ENCODE measurements at places on chromosomes 1 and 21.

DNA sequence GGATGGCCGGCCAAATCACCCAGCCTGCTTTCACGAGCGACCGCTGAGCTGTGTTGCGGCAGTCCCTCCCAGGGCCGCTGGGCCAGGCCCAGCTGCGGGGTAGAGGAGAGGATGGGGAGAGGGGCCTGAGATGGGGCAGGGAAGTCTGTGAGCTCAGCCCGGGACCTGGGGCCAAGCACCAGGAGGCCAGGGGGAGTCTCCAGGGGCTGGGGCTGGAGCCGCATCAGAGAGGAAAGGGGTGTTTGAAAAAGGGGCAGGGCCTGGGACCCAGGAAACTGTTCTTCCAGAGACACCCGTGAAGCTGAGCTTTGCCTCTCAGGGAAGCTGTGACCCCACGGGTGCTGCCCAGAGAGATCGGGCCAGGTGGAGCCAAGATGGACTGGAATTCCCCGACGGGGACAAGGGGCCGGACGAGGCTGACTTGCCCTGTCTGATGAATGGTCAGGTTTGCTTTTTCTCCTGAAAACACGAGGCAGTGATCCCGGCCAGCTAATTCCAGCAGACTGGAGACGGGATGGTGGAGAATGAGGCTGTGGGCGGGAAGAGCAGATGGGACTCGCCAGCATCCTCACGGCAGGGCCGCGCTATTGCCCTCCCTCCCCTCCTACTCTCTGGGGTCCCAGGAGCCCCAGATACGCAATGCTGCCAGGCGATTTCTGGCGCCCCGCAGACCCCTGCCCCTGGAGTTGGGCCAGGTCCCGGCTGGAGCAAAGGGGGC is 40.3 kb upstream of the COL18A1 start:
- DNase-seq, result no peak

- no peak for DNase-seq
Measured at GRCh38 chr21:43825936-43826622, 36.7 kb downstream of the RRP1 start.

DNA sequence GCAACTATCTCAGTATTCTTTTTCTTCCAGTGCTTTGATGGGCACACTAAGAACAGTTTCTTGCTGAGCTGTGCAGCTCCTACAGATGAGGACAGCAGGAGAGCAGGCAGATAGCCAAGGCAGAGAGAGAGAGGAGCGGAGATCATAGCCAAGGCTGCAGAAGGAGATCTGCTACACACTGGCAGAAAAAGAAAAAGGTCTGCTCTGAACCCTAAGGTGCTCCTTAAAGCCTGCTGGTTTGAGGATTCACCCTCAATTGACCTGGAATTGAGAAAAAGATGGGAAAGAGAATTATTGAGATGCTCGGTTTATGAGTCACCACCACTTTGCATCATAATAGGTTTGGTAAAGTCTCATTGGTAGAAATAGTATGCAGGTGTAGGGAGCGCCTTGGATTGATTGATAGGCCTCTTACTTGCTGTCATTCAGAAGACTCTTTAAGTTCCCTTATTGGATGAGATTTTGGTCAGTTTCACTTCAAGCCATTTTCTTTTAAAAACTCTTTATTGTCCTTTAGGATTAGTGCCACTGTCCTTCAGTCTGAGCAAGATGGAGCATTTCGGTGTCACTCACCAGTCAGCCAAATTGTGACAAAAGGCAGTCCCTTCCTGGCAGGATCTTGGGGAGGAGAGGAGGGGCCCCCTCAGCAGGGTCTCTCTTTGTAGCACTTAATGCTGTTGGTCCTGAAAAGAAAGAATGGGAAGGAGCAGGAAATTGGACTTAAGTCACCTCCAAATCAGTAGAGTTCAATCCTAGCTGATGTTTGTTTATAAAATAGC is 685.0 kb downstream of the ADGRL2 start:
- DNase-seq, result no peak

DNA sequence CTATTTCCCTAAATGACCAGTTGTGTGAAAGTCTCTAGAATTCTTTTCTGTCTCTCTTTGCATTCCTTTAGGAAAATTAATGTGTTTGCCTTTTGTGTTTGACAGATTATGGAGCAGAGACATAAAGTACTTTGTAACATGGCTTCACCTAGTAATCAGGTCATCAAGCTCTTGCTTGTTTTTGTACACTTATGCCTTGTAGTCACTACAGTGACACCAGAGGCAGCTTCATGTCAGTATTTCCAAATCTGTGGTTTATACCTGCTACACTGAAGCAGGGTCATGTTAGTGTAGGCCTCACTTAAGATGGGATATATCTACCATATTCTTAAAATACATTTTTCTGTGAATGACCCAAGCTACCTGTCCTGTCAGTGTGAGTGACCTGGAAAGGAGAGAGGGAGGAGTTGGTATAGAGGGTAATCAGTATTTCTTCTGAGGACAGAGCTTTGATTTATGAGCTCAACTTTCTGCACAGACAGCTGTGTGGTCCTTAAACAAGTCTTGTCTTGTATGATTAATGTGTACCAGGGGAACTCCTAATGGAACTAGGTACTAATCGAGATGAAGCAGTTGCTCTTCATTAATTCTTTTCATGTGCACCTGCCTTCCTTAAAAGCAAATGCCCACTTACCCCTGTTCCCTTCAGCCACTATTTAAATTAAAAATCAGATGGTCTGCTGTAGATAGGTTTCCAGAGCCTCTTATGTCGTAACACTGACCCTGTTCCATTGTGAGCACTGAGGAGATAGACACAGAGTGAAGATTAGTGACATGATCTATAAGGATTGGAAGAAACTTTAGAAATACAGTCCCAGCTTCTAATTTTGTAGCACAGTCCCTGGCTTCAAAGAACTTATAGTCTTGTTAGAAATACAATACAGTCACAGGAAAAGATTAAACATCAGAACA is 45.7 kb downstream of the MACO1 start:
- DNase-seq, result no peak

DNA sequence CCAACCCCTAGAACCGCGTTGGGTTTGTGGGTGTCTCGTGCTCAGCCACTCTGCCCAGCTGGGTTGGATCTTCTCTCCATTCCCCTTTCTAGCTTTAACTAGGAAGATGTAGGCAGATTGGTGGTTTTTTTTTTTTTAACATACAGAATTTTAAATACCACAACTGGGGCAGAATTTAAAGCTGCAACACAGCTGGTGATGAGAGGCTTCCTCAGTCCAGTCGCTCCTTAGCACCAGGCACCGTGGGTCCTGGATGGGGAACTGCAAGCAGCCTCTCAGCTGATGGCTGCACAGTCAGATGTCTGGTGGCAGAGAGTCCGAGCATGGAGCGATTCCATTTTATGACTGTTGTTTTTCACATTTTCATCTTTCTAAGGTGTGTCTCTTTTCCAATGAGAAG is 18.7 kb downstream of the TFF3 start:
- no peak for DNase-seq

- no peak for DNase-seq
Measured at GRCh38 chr1:242468784-242469183, 55.7 kb downstream of the PLD5 start.

GRCh38 chr1:194292966-194293365 is 1106.6 kb upstream of the B3GALT2 start:
- DNase-seq, result no peak

DNA sequence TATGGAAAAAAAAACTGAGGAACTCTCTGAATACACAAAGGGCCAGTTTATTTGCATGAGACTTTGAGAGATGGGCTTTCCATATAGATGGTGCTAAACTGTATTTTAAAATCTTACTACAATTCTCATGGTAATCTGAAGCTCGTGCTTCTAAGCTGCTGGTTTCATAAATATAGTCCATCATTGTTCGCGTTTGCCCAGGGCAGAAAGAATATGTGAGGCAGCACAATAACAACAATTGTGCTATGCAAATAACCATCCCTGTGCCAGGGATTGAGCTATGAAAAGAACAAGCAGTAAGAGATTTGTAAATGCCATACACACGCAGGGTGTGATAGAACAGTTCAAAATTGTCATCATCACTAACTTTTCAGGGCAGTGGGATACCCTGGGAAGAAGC is 4.9 kb upstream of the EPS15 start:
- DNase-seq, result no peak

DNA sequence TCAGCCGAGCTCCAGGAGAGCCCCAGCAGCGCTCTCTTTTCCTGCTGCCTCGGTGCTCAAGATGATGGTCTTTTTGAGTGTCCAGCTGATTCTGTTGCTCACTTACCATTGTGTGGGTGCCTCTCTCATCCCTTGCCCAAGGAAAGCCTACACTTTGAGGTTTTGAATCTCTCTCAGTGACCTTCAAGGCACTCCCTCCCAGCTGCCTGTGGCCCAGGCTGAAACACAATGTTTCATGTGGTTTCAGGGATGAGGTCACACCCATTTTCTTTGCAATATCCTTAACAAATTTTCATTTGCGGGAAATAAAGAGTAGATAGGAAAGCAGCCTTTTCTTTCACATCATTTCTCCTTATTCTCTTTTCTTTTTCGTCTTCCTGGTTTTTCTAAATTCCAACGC is 12.6 kb upstream of the MRPS14 start:
- DNase-seq, result no peak

- no peak for DNase-seq
Measured at GRCh38 chr1:60732977-60733401, 349.4 kb upstream of the NFIA start.

DNA sequence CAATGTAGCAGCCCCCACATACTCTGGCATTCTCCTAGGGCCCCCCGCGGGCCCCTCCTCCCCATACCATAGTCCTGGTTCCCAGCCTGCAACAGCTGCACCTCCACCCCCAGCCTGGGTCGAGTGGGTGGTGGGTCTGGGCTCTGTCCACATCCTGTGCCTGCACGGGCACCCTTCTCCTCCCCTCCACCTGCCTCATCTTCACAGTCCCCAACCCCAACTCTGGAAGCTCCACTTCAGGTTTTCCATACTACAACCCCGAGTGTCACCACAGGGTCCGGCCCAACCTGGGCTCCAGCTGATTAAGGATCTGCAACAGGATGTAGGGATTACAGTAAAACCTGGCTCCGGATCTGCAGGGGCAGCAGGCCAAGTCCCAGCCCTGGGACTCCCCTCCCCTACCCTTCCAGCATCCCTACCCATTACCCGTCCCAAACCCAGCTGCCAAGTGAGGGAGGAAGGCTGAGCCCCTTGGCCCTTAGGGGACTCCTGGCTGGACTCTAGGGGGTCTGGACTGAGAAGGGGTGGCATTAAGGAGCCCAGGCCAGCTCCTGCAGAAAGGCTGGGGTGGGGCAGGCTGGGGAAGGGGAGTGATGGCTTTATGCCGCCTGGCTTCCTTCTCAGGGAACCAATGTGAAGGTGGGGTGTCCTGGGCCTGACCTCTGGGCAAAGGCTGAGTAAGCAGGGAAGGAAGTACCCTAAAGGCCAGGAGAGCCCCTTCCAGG is 116.8 kb downstream of the CASZ1 start:
- no peak for DNase-seq

GRCh38 chr1:77057994-77058585 is 161.1 kb downstream of the PIGK start:
- DNase-seq, result no peak

DNA sequence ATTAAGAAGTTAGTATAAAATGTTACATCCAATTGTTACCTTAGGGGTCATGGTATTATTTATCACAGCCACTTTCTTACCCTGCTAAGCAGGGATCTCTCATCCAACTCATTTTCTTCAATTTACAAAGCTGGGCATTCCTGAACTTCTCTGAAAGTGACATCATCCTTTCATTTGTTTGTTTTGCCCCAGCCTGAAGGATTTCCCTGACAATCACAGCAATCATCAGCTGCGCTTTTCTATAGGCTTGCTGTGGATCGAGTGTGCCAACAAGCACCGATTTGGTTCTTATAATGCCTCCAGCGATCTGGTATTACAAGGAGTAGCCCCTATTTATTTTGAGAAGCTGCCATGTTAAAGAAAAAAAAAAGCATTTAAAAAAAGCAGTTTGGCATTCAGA is 240.2 kb downstream of the USH2A start:
- DNase-seq, result no peak

DNA sequence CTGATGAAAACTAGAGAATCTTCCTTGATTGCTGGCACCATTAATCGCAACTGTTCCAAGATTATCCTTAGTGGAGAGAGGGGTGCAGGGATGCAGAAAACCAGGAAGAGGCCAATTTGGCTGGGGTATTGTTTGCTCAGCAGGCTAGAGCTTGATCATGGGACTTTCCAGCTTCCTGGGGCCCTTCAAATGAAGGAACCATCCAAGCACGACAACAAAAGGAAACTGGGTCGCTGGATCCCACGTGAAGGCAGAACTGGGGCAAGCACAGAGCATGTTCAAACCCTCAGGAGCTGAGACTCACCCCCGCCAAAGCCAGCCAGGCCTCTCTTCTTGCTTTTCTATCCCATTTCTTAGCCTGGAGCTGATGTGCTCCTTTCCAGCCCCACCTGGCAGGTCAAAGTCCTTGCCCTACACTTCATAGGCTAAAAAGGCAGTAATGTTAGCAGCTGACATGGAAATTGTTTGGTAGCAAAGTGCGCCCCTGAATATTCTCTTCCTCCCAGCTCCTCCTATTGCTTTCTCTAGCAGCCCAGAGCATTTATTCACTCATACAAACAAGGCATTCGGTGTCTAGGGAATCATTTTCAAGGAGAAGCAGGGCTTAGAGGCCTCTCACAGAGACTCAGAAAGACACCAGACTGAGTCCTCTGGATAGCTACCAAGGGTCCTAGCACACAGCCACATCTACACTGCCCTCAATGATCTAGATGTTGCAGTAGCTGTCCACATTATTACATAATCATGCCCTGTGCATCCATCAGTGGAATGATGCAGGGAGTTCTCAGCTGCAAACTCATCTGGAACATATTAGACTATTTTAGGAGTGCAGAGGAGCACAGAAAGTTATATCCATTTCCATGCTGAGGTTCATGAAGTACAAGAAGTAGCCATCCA is 11.5 kb downstream of the KCNA2 start:
- no peak for DNase-seq

DNA sequence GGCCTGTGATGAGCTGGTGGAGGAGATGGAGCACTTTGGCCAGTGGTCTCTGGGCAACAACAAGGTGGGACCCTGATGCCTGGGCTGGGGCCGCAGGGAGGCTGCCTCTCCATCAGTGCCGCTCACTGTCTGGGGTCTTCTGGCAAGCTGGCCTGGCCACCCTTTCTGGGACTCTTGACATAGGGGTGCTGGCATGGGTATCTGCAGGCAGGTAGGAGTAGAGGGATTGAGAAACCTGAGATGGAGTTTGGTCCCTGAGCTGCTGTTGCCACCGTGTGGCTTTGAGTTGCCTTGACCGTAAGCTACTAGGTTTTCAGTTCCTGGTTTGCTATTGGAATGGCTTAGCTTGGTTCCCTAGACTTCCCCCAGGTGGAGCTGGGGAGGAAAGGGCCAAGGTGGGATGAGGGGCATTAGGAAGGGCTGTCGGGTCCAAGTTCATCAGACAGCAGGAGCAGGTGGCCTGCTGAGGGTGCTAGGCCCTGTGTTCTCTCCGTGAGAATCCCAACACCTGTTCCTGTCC is 13.2 kb upstream of the MFN2 start:
- no peak for DNase-seq

DNA sequence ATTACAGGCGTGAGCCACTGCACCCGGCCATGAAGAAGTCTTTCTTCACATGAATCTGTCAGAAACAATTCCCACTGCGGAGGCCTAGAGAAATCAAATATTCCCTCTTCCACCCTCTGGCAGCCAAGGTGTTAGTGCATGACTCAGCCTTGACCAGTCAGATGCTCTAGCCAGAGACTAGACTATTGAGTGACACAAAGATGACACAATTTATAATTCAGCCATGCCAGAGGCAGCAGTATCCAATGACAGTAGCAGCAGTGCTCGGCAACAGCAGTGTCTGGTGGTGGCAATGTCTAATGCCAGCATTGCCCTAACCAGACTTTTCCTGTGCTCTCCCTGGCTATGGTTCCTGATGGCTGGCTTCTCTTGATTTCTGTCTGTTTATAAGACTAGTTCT is 8.7 kb downstream of the CTXND2 start:
- DNase-seq, result no peak

All from stimulated activated CD4-positive, alpha-beta T cell treated with anti-CD3 and anti-CD28 coated beads, Interleukin-1b, Interleukin-23, amount 100 ng/mL, for 24 hours (primary cell).